ENCODE measurements at places on chromosomes 7 and 10.

DNA sequence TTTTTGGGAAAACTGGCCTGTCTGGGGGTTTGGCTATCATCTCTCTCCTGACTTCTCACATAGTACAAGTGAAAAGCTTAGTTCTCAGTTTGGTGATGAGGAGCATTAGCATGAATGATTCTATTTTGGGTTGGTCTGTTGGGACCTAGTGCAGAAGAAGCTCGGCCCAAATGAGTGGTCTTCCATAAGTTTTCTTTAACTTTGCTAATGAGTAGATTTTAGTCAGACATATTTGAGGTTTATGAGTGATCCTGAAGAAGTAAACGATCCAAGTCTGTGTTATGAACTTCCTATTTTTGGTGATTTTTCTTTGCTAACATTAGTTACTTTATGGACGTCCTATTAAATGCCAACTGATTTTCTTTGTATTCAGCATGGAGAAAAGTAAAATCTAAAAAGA is 51.7 kb upstream of the CALD1 start:
- no peak for DNase-seq

DNA sequence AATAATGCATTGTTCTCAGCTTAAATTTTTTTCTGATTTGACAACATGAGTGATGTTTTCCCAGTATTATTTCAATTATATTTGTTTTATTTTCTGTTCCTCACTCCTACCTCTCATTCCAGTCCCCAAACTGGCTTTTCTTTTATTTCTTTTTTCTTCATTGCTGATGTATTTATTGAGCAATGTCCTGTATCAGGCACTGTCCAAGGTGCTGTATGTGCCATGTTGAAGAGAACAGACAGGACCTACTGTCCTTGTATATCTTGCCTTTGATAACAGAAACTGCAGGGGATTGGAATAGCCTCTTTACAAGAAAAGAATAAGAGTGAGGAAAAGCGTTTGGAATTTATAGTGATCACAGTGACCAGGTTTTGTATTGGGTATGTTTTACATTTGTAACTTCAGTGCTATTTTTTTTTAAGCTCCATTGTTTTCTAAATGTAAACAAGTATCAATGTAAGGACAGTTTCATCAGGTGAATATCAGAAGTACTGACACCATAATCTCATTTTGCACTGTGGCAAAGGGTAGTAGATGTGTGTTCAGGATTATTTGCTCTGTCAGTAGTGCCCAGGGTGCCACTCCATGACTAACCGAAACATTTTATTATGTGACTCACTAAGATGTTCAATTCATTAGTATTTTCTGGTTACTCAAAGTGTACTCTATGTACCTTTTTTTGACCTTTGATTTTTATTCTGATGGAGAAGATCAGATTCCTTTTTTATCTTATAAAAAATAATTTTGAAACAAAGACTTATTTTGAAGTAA is 15.6 kb upstream of the CLDN12 start:
- DNase-seq, result no peak

- DNase-seq, result no peak
Observed at GRCh38 chr7:92485974-92486373, 8.2 kb upstream of the ERVW-1 start.

DNA sequence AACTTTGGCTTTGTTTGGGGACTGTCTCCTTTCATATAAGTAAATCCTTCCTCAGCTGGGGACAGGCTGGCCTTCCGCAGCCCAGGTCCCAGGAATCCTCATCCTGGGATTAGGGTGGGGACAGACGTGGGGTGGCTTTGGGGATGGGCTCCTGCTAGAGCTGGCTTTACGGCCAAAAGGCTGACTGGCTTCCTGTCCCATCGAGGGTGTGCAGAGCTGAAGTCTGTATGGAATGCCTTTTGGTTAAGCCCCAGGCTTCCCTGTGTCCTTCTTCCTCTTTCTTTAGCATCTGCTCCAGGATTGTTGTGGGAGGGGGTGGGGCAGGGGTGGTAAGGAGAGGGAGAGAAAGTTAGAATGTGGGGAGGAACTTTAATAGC is 59.4 kb upstream of the AQP1 start:
- no peak for DNase-seq

DNA sequence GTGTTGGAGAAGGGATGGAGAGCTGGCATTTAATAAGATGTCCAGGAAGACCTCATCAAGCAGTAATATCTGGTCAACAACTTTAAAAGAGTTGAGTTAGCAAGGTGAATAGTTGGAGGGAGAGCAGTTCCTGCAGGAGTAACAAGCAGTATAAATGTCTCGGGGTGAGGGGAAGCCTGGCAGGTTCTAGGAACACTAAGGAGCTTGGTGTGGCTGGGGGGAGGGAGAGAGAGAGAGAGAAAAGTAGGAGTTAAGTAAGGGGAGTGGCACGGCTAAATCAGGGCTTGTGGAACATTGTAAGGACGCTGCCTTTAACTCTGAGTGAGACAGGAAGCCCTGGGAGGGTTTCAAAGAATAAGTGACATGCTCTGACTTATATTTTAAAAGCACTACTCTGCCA is 22.0 kb upstream of the LAMB4 start:
- no peak for DNase-seq

- DNase-seq, result no peak
Observed at GRCh38 chr10:74391786-74392185, 240.8 kb downstream of the ADK start.

DNA sequence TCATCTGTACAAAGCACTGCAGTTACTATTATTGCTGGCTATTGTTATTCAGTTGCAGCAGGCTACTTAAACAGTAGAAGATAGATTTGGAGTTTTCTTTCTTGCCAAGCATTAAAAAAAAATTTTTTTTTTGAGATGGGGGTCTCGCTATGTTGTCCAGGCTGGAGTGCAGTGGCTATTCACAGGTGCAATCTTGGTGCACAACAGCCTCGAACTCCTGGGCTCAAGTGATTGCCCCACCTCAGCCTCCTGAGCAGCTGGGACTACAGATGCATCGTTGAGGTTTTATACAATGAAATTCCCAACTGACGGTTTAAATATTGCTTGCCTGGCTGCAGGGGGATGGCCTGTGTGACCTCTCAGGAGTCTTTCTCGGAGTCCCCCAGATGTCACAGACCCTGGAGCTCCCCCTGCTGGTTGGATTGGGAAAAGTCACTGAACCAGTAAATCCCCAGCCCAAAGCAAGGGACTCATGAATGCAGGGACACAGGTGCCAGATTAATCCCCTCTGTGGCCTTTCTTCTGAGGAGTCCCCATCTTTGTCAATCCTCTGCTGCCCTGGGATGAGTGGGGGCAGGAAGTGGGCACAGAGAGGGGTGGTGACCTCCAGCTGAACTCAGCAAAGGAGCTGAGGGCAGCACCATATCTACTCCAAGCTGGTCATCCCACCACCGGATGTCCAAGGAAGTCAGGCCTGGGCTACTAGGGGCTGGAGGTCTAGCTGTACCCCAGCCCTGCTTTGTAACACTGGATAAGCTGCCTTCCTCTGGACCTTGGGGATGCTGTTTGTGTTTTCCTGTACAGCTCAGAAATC is 149.6 kb downstream of the C10orf105 start:
- DNase-seq, result peak; percentile 80

DNA sequence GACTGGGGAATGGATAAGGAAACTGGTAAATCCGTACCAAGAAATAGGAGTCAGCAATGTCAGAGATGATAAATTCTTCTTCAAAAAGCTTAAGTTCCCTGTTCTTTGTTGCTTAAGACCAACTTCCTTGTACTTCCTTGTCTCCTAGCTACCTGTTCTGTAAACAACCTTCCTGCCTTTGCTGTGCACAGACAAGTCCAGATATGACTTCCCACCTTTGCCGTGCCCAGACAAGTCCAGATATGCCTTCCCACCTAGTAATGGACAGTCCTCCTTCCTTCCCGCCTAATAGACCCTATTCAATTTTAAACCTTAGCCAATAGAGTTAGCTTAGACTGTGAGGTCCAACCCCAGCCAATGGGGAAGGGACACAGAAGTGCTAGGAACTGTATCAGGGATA is 2.5 kb upstream of the ZNF33A start:
- DNase-seq, result no peak

DNA sequence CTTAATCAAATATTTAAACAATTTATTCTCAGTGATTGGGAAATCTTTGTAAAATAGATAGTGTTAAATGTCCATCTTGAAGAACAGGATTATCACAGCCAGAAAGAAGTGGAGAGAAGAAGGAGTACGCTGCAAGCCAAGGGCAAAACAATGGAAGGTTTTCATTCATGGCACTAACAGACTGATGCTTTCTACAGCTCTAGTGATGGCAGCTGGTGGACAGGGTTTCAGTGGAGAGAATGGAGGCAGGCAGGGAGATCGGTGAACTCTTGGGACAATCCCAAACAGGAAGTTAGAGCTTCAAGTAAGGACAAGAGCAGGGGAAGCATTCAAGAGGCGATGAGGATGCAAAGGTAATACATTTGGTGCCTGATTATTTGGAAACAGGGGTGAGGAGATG is 207.0 kb downstream of the JAZF1 start:
- no peak for DNase-seq

DNA sequence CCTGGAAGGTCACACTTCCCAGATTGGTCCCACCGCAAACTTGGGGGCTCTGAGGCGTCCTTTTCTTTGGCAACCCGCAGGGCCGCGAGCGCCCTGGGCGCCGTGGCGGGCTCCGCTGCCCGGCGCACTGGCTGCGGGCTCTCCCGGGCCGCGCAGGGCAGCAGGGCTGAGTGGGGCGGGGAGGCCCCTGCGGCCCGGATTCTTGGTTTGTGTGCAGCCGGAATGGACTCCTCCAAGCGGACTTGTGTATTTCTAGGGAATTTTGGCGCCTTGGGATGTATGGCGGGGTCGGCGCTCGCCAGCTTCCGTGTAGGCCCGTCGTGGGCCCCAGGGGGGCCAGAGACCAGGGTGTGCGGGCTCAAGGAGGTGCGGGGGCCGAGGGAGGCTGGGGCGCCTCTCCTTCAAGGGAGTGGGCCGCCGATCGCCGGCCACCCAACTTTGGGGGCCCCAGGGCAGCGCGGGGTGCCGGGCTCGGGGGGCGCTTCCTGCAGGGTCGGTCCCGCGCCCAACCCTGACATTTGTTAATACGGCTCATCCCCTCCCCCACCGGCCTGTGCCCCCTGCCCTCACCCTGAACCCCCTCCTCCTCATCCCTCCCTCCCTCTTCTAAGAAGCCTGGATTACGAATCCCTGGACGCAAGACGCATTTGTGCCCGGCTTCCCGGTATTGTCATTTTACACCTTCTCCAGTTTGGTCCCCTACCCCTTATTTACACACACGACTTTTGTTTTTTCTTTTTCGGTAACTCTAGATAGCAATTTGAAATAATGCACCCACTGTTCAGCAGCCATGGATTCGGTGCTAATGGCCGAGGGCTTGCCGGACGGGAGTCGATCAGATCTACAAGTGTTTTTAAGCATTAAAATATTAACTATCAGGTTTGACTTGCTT is 2.5 kb downstream of the TCF7L2 start:
- DNase-seq, result no peak

DNA sequence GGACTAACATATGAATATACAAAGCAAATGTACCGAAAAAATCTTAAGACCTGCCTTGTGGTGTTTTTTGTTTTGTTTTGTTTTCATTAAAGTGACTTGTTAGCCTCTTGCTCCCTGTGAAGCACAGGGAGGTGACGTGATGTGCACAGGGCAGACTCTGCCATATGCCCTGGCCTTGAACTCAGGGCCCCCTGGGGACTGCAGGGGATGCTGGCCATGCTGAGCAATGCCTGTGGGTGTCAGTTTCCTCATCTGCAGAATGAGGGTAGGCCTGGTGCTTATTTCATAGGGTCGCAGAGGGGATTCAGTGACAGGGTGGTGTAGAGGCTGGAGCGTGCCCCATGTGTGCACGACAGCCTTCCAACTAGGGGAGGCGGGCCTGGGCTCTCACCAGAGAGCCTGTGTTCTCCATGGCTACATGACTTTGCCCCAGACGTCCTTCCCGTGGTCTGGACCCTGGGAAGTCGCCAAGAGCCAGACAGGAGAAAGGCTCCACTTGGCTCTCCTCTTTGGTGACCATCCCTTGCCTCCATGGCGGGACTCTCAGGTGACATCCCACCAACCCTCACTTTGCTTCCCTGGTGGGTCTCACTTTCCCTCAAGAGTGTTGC is 14.5 kb downstream of the EGFR start:
- DNase-seq, result no peak

- DNase-seq, result no peak
Observed at GRCh38 chr10:20712774-20713173, 184.3 kb downstream of the NEBL start.

DNA sequence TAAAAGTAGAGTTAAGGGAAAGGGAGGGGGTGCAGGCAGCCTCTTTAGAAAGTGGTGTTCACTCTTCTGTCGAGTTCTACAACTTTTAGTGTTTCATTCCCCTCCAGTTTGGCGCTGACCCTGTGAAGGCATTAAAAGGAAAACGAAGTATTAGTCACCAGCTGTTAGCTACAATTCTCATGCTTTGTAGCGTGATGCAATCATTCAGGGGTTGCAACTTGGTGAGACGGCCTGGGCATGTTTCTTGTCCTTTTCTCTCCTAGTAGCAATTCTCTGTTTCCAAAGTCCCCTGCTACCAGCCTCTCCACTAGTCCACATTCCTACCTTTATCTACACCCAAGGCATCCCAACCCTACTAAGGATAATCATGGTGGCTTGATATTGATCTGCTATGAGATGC is 33.7 kb upstream of the DGKI start:
- DNase-seq, result no peak

- no peak for DNase-seq
Observed at GRCh38 chr7:132076301-132077035, 499.8 kb downstream of the PLXNA4 start.

DNA sequence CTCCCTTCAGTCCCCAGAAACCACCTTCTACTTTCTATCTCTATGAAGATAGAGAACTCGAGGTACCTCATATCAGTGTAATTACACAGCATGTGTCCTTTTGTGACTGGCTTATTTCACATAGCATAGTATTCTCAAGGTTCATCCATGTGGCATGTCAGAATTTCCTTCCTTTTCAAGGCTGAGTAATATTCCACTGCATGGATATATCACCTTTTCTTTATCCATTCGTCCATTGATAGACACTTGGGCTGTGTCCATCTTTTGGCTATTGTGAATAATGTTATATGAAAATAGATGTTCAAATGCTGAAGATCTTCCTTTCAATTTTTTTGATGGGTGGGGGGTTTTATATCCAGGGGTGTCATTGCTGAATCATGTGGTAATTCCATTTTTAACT is 91.8 kb upstream of the CCNY start:
- DNase-seq, result no peak

- no peak for DNase-seq
Observed at GRCh38 chr10:113647812-113648211, 16.0 kb downstream of the NRAP start.

DNA sequence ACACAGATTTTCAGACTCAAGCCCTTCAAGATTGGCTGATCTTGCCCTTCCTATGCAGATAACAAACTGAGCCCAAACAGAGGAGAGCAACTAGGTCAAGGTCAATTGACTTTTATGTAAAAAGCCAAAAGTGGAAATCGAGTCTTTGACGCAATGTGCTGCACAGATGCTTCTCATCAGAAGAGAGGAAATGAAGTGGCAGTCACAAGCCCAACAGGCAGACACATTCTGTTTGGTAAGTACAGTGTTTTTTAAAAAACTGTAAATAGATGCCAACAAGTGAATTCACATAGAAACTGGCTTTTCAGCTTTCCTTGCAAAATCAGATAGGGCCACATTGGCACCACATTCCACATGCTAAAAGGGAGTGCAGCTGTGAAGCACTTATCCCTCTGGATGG is 606.6 kb downstream of the KCNMA1 start:
- no peak for DNase-seq

GRCh38 chr10:66259836-66260235 is 666.0 kb upstream of the LRRTM3 start:
- DNase-seq, result no peak
